ENCODE measurements at places on chromosomes 11 and 22.
A peak's percentile ranks its signal among the peaks of the same experiment; 100 is the strongest.

DNA sequence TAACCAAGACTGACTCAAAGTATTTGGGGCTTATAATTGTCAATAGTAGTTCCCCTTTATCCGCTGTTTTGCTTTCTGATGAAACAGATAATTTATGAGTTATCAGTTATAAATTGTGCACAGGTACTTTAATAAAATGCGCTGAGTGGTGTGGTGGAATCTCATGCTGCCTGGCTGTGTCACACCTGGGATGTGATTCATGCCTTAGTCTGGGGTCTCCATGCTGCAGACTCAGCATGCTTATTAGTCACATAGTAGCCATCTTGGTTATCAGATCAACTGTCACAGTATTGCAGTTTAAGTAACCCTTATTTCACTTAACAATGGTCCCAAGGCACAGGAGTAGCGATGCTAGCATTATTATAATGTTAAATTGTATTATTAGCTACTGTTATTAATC is 995.2 kb downstream of the NTM start:
- no peak for DNase-seq

- DNase-seq: no peak
Observed at GRCh38 chr22:32073262-32073661, 30.2 kb downstream of the SLC5A1 start.

DNA sequence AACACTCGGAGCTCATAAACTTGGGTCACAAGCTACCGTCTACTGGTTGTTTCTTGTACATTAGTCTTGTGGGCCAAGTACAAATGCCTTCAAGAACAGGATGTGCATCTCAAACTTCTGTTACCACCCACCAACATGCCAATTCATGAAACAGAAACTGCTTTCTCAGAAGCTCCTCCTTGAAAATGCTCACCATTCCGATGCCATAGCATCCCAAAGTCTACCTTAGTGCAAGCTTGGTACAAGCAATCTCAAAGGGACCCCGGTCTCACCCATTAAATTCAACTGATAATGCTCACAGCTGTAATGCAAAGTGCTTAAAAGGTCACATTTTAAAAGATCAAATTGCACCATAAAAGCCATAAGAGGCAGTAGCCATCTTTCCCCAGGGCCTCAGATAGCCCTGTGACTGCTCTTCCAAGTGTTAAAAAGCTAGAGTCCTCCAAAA is 31.8 kb upstream of the CCDC34 start:
- no peak for DNase-seq

DNA sequence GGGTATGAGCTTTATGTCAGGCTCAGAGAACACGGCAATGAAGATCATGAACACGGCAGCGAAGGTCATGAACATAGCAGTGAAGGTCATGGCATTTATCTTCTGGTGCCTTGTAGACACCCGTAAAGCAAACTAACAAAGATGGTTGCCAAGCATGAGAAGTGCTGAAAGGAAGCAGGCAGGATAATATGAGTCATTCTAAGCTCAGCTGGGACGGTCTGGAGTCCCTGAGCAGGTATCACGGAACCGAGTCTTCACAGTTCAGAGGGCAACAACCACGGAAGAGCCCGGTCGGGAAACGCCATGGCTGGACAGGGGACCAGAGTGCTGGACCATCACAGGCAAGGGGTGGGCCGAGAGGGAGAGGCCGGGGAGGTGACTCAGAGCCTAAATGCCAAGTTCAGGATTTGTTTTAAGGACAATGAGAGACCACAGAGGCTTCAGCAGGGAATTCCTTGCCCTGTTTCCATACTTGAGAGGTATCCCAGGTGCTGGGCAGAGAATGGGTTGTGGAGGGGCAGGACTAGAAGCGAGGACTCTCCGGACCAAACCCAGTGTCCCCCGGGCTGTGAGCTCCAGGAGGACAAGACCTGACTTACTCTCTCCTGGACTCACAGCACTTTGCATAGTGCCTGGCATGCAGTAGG is 13.1 kb upstream of the MS4A10 start:
- DNase-seq: no peak

- DNase-seq: no peak
Observed at GRCh38 chr22:36764641-36765040, 11.3 kb downstream of the IFT27 start.

DNA sequence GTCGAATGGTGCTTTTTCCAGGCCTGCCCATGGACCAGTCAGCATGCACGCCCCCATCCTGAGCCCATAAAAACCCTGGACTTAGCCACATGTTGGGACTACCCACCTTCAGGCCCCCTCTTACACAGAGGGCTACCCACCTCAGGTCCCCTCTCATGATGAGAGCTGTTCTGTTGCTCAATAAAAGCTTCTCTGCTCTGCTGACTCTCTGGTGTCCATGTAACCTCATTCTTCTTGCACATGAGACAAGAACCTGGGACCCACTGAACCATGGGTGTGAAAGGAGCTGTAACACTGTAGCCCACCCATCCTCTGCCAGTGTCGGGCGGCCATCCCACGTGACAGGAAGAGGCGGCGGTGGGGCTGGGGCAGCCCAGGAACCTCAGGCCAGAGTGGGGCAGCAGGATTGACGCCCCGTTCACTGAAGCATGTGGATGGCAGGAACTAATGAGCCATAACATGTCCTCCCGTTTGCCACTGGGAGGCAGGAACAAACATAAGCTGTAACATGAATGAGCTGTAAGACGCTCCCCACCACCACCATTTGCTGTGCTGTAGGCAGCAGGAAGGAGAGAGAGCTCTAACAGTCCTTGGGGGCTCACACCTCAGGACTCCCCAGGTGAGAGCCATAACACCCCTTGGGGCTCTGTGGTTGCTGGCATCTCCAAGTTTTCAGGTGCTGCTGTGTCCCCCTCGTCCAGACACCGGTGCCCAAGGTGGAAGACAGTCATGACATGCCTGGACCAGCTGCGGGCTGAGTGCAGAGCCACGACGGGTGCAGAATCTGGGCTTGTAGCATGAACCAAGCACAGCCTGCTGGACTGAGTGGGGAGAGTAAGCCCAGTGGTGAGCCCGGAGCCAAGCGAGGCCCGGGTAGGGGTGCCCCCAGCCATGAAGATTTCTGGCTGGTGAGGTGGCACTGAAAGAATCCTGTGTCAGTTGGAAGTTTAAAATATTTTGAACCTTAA is 69.4 kb downstream of the MCHR1 start:
- DNase-seq: no peak

- peak; percentile 96 for DNase-seq
Observed at GRCh38 chr22:36028646-36029405, at the start of gene RBFOX2. RBFOX2 (minus strand) TSS chr22:36028824; CDS start chr22:36028425, 399 bp downstream.

DNA sequence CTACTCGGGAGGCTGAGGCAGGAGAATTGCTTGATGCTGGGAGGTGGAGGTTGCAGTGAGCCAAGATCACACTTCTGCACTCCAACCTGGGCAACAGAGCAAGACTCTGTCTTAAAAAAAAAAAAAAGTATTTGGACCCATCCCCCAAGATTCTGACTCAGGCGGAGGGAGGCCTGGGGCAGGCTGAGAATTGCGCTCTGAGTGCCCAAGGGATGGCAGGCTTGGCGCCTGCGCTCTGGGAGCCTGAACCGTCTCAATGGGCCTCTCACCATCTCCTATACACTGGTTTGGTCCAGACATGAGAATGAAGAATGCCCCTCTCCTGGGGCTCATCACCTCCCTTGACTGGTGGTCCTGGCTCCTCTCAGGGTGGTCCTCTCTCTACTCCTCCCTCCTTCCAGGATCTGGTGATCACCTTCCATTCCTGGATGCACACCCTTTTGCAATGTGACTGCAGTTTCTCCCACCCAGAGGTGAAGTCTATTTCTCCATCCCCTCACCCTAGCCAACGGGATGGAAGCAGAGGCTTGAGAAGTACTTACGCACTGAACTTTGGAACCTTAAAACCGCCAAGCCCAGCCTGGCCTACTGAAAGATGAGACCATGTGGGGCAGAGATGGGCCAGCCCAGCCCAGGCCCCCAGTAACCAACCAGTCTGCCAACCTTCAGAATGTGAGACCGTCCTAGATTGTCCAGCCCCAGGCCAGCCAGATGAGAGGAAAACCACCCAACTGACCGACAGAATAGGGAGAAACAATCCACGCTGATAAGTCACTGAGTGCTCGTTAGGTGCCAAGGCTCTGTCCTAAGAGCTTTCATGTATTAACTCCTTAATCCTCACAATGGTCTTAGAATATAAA is 4.9 kb downstream of the POLR3H start:
- no peak for DNase-seq

GRCh38 chr11:65051398-65051858 is 6.9 kb downstream of the NAALADL1 start:
- DNase-seq: no peak

DNA sequence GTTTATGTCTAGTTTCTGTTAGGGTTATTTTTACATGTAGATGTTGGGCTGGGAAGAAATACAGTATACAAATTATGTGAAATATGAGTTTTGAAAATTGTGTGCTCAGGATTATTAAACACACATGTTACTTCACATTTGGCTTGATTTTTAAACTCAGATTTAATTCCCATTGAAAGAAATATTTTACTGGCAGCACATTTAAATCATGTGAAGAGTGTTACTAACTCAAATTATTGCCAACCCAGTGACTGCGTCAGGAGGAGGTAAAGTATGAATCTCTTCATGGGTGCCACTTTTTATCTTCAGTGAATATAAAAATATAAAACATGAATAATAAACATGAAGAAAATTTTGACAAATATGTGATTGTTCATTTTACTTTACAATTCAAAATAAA is 457.5 kb upstream of the CCDC179 start:
- DNase-seq: no peak

- no peak for DNase-seq
Observed at GRCh38 chr22:26479043-26479791, 4.4 kb downstream of the HPS4 start.

DNA sequence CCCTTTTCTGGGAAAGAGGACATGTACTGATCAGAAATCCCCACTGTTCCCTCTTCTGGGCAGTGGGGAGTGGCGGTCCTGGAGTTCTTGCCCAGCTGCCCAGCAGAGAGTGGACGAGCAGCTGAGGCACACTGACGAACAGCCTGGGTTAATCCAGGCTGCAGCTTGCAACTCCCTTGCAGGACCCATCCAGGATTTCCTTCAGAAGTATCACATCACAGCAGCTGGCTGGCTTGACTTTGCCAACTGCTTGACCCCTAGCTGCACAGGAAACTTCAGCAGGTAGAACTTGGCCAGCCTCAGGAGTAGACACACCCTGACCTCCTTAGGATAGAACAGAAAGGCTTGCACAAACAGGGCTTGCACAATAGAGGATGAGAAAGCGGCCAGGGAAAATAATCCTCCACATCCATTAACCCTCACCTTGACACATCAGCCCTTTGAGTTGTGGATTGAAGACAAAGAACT is 27.9 kb upstream of the FZD4 start:
- no peak for DNase-seq

DNA sequence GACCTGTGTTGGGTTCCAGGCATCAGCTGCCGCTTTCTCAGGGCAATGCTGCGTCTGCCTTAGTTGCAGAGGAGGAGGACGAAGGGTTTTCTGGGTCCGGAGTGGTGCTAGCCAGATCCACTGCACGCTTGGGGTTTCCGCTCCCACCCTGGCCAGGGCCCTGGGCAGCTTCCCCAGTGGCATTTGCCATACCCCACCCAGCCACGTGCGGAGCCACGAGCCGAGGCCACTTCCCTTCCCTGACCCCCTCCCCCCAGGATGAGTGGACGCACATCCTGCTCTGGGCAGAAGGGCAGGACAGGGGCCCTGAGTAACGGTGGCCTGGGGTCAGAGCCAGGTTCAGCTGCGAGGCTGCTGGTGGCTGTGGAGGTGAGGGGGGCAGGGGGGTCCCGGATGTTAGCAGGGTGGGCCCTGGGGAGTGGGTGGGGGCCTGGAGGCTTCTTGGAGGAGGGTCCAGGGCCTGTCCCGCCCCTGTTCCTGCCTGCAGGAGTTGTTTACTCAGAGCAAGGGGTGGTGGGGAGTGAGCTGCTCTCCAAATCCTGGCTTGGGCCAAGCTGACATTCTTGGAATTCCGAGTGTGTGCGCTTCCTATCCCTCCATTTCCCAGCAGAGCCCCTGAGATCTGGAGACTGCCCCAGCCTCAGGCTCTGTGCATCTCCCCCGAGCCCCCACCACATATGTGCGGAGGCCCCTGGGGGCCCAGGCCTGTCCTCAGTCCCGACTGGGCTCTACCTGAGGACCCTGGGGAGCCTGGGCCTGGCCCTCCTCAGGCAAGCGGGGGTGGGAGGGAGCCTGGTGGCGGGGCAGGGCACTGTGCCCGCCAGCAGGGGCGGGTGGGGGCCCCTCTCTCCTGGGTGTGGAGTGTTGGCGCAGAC is 1.4 kb downstream of the TSPAN4 start:
- DNase-seq: no peak

DNA sequence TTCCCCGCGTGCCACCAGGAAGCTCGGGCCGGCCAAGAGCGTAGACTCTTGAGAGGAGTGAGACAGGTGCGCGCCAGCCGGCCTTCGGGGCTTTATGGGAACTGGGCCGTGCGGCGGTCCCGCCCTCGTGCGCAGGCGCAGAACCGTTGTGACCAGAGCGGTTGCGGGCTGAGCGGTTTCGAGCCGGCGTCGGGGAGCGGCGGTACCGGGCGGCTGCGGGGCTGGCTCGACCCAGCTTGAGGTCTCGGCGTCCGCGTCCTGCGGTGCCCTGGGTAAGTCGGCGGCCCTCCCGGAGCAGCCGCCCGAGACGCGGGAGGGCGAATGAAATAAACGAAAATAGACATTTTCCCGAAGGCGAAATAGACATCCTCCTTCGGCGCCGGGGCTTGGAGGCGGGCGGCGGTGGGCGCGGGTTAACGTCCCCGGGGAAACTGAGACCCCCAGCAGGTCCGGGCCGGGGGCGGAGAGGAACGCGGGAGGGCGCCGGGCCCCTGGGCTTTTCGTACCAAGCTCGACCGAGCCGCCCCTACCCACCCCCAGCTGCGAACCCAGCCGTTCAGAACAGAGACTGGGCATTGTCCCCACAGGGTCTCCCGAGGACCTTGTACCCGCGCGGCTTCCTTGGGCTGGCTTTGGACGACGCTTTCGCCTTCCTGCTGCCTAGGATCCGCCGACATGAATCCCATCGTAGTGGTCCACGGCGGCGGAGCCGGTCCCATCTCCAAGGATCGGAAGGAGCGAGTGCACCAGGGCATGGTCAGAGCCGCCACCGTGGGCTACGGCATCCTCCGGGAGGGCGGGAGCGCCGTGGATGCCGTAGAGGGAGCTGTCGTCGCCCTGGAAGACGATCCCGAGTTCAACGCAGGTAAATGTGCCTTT is at the start of gene ASRGL1:
ASRGL1 (plus strand) TSS at position 146 of the 879 bp plus-strand sequence; CDS start at position 676, 530 bp downstream.
- peak; percentile 88 for DNase-seq

- DNase-seq: no peak
Observed at GRCh38 chr11:7833527-7833926, 36.8 kb upstream of the OR5P2 start.

- no peak for DNase-seq
Observed at GRCh38 chr11:30489511-30489910, 96.6 kb downstream of the MPPED2 start.

DNA sequence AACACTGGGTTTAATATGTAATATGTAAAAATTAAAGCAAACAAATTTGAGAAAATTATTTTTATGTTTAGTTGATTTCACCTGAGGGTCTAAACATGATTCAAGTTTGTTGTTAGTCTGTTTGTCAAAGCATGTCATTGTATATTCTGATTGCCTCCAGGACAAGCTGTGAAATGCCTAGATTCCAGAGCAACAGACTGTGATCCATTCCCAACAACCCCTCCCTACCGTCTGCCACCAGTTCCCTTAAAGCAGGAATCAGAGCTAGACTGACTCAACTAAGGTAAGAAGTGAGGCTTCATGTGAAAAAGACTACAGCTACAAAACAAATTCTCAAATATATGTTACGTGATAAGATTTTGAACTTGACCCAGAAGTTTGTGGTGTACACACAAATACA is 304.2 kb downstream of the RAB38 start:
- DNase-seq: no peak
